ENCODE measurements at places on chromosomes 6 and 20.

DNA sequence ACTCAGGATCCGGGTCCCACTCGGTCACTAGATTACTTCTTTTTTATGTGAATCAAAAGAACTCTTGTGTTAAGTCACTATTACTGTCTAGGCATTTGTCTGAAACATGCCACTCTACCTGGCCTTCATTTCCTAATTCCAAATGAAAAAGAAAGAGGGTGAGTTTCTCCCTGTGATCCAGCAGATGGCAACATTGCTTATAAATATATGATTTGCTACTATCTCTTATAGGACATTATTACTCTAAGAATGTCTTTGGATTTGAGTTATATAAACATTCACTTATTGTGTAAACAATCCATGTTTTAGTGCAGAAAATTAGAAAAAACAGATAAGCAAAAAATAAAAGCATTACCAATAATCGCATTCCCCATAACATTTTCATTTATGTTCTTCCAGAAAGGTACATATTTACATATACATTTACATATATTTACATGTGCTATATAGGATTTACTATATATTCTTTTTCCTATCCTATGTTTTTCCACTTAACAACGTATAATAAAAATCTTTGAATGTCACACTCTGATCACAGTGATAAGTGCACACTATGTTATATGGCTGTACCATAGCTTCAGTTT lies 66.9 kb downstream of the FAXC start:
- DNase-seq, result peak; percentile 39

- no peak for DNase-seq
These were observed 50.8 kb upstream of the ADGRF5 start for GRCh38 chr6:46972531-46972930.

GRCh38 chr6:134853111-134854055 lies 96.5 kb downstream of the ALDH8A1 start:
- peak; percentile 72 for DNase-seq

- DNase-seq, result peak; percentile 77
These were observed 67.6 kb downstream of the BLOC1S5 start for GRCh38 chr6:7996538-7997111.

- no peak for DNase-seq
These were observed 12.3 kb upstream of the SPO11 start for GRCh38 chr20:57317316-57317788.

DNA sequence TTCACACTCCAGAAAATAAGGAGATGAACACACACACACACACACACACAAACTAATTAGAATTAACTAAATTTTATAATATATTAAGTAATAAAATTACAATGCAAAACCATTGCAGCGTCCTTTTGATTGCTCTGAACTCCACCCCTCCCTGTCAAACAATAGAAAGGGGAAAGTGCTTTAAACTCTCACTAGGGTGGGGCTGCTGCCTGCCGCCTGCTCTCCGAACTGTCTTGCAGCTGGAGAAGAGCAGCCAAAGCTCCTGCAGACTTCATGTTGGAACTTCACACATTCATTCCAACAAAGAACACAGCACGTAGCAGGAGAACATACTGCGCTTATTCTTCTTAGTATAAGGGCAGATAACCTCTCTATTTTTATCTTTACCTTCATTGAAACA lies 83.2 kb downstream of the GCLC start:
- DNase-seq, result no peak

- no peak for DNase-seq
These were observed 17.7 kb upstream of the MYB start for GRCh38 chr6:135163440-135163738.

DNA sequence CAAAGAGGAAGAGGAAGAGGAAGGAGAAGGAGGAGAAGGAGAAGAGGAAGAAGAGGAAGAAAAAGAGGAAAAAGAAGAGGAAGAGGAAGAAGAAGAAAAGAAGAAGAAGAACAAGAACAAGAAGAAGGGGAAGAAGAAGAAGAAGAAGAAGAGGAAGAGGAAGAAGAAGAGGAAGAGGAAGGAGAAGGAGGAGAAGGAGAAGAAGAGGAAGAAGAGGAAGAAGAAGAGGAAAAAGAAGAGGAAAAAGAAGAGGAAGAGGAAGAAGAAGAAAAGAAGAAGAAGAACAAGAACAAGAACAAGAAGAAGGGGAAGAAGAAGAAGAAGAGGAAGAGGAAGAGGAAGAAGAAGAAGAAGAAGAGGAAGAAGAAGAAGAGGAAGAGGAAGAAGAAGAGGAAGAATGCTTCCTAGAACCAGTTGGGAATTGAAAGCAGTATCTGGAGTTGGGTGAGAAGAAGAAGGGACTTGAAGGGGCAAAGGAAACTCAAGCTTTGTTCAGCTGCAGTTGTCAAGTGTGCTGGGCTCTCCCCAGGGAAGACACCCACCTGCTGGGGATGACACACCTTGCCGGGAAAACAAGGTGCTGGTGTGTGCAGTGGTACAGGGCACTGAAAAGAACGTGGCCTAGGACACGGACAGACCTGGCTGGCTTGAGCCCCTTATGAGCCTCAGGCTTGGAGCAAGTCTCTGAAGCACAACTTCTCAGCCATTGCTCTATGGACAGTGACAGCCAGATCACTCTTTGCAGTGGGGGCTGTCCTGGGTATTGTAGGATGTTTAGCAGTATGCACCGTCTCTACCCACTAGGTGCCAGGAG lies 30.1 kb upstream of the ARFGEF2 start:
- DNase-seq, result no peak

DNA sequence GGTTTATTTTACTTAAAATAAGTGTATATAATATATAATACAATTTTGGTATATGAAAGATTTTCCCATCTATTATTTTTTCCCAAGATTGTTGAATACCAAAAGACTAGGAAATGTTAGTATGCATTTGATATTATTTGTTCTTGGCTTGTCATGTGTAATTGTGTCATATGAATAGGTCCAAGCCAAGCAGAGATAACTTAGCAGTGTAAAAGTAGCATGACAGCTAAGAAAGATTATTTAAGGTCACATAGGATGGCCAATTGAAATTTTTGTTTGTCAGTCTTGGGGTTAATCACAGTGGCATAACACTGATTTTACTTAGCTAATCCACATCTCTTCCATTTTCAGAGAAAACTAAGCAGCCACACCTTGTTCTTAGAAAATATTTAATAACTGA lies 38.8 kb upstream of the RSPO3 start:
- DNase-seq, result no peak

DNA sequence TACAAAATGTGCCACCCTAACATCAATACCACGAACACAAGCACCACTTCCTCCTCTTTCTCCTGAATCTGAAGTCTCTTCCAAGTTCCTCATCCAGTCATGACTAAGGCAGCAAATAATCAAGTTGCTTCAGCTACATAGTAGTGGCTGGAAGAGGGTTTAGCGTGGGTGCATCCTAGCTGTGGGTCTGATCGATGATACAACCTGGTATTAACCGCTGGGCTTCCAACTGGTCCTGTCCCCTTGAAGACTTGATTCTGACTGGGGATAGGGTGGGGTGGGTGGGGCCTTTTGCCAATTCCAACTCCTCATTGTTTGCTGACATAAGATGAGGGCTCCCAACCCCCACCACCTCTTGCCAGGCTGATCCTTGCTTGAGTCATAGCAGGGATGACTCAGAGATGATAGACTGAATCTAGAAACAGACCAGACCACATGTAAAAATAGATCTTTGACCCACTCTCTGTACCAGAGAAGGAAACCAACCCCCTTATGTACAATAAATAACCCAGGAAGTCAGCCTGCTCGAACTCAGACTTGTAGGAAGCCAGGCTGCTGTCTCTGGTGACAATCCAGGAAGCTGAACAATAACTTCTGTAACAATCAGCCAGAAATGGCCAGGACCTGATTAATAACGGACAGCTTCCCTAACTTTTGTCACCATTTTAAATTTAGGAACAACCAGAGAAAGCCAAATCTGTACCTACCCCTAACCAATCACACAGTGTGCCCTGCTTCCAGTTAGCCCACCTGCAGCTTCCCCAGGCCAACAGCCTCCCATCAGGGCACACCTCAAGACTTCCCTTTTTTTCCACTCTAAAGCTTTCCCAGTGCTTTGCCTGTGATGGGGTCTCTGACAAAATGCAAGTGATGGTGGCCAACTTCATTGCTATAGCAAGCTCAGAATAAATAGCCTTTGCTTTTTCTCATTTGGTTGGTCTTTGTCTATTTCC lies 68.9 kb upstream of the FAM184A start:
- peak; percentile 98 for DNase-seq

DNA sequence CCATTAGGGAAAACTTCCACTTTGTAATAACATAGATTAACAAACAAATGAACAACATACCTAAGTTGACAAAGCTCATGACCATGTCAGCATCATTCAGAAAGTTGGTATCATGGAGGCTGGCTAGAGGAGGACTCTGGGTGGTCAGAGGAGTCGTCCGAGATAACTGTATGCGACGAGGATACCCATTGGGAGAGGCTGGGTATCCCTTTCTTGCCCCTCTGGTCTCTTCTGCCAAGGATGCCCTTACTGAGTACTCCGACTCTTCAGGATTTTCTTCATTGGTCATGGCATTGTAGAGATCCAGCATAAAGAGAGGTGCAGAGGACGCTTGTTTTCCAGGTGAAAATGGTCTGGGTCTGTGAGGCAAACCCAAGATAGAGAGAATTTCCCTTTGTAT lies 1.1 kb downstream of the BMP5 start:
- DNase-seq, result no peak

DNA sequence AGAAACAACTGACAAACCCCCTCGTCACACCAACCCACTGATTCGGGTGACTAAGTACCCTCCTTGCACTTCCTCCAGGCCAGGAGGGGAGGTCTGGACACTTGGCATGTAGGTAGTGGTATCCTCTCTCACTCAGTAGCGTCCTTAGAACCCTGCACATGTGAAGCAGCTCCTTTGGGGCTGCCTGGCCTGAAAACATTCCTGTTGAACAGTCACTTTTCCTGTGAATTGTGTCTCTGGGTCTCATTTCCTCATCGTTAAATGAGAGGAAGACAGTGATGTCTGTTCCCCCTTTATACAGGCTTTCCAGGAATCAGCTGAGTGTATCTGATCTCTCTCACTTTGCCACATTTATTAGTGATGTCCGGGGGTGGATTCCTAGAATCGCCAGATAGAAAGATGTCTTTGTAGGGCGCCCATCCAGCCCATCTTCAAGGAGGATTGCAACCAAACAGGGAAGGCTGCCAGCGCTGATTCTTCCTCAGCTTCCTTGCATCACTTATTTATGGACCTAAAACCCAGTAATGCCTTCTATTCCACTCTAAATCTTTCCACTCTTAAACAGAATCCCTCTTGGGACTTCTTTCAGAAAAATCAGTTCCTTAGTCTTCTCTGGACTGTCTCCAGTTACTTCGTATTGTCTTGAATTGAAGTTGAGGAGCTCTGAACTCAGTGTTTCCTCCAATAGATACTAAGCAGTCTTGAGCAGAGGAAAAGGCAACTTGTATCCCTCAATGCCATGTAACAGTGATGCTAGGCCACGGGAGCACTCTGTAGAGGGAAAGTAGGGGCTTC lies 9.4 kb upstream of the POPDC3 start:
- no peak for DNase-seq

DNA sequence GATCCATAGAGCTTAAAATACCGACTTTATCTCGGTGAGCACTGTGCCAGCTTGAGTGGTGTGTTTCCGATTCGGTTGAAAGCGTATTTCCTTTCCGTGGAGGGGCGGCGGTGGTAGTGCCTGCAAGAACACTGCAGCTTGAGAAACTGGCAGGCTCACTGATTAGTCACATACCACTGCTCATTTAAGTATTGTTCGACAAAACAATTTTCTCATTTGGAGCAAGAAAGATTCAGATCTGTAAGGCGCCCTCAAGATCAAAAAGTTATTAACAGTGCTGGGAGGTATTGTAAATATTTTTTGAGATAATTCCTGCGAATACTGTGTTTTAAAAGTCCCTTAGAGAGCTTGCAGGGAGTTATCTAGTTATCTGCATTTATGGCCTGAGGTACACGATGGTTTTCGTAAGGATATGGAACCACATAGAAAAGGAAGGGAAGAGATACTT lies 1.3 kb downstream of the MAPK14 start:
- peak; percentile 84 for DNase-seq

GRCh38 chr20:17430125-17430950 lies 100.8 kb downstream of the BFSP1 start:
- DNase-seq, result no peak

- peak; percentile 62 for DNase-seq
These were observed 119.4 kb downstream of the TBX18 start for GRCh38 chr6:84645000-84645399.

Measured in astrocyte of the spinal cord (primary cell).